ENCODE measurements at places on chromosomes 13 and 19.

DNA sequence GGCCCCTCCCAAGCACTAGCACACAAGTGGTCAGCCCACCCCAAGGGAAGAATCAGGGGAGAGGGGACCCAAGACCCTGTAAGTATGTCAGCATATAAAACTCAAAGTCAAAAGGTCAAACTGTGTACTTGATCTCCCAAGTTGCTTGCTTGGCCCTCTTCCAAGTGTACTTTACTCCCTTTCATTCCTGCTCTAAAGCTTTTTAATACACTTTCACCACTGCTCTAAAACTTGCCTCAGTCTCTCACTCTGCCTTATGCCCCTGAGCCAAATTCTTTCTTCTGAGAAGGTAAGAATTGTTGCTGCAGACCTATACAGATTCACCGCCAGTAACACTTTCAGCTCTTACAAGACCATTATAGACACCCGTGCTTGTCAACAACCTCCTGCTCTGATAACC lies 15.1 kb upstream of the RNASEH2B start:
- no peak for DNase-seq

GRCh38 chr19:32268381-32268780 lies 77.0 kb upstream of the ZNF507 start:
- no peak for DNase-seq

DNA sequence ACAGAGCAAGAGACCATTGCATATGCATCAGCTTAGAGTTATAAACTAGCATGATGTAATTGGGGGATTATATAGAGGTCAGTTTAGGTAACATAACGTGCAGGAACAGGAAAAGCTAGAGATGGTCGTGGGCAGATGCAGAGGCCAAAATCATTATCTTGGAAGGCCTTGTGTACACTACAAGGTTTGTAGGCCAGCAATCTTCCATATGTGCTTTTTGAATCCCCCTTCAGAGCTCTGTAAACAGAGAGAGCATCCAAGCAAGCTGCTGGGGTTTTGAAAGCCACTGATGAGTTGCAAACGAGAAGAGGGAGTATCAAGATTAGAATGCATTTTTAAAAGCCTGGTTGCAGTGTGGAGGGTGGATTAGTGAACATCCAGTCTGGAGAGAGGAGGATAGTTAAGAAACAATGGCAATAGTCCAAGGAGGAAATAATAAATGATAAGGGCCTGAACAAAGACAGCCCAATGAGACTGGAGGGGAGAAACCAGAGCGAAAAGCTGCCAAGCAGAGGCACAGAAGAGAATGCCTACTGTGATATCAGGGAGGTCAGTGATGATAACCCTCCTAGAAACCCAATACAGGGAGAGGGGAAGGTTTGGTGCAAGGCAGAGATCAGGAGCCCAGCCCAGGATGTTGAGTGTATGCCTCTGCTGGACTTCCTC lies 109.6 kb downstream of the ZAR1L start:
- no peak for DNase-seq

DNA sequence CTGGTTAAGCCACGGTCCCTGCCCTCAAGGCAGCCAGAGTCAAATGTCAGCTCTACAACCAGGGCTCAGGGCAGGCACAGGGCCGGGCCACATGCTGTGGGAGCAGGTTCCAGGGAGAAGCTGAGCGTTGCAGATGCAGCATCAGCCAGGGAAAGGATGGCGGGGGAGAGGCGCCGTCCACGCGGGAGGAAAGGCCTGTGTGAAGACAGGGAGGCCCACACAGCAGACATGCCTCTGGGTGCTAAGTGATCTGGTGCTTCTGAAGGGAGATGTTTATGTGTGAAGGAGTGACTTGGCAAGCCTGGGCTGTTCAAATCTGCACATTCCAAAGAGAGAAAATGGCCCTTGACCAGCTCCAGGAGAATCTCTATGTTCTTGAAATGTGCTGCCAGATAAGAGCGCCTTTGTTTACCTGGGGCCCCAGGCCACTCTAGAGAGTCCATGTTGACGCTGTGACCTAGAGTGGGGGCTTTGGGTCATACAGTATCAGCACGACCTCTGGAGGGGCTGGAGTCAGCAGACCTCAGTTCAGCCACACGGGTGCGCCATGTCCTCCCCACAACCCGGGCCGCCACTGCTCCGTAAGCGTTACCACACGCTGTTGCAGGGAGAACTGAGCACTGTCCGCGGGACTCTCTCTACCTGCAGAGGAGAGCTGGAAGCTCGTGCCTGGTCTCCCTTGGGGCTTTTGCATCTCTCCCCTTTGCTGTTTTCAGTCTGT lies 15.9 kb upstream of the ATF5 start:
- DNase-seq, result no peak

- DNase-seq, result no peak
Measured at GRCh38 chr19:51407511-51408131, 9.8 kb downstream of the SIGLEC10 start.

DNA sequence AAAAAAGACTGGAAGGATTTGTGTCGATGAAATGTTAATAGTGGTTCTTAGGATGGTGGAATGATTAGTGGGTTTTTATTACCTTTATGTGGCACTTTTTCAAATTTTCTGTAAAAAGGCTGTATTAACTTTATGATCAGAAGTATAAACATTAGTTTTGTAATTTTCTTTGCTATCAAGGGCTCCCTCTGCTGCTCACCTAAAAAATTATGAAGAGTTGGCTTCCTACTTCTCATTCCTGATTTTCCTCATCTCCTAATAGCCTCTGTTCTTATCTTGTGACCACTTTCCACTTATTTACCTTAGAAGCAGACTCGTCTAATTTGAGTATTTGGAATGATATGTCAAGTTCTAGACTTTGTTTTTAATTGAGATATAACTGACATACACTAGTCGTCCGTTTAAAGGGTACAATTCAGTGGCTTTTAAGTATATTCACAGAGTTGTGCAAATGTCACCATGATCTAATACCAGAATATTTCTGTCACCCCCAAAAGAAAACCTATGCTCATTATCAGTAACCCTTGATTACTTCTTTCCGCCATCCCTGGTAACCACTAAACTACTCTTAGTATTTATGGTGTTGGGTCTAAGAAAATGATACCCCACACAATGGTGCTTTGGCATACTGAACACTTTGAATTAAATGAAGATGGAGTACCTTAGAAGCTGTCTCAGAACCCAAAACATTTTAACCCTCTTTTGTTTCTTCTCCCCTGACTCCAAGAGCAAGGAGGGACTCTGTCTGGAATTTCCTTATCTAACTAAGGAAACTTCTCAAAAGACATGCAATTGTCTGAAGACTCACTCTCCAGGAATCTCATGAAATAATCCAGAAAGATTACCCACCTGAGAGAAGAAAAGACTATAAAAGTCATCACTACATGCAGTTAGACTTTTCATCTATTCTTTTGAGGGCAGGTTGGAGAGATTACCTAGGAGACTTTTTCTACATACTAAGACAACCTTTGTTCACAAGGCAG lies 311.3 kb downstream of the DLEU7 start:
- no peak for DNase-seq

DNA sequence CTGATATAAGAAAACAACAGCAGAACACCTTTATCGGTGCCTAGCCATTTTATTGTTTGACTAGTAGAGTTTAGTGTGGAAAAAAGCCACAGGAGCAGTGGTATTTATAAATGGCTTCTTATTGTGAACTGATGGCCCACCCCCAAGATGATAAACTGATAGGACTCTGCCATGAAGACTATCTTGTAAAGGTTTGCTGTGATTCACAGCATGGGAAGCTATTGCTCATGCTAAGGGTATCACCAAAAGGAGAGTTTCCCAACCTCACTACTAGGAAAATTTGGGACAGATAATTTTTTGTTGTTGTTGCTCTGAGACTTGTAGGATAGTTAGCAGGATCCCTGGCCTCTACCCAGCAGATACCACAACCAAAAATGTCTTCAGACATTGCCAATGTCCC lies 12.0 kb upstream of the SLC7A1 start:
- no peak for DNase-seq

DNA sequence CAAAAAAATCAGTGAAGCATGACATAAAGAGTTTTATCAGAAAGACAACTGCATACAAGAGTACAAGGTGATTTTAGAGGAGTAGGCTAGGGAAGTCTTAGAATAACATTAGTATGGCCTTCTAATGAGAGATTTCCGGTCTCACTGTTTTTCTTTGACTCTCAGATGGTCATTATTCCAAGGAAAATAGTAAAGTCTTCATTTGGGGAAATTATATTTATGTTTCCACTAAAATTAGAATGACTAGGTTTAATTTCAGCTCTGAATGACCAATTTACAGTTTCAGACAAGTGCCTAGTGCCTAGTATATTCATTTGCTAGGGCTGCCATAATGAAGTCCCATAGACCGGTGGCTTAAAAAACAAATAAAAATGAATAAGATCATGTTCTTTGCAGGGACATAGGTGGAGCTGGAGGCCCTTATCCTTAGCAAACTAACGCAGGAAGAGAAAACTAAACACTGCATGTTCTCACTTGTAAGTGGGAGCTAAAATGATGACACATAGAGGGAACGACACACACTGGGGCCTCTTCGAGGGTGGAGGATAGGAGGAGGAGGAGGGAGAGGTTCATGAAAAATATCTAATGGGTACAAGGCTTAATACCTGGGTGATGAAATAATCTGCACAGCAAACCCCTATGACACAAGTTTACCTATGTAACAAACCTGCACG lies 303.1 kb downstream of the PCDH9 start:
- DNase-seq, result no peak

DNA sequence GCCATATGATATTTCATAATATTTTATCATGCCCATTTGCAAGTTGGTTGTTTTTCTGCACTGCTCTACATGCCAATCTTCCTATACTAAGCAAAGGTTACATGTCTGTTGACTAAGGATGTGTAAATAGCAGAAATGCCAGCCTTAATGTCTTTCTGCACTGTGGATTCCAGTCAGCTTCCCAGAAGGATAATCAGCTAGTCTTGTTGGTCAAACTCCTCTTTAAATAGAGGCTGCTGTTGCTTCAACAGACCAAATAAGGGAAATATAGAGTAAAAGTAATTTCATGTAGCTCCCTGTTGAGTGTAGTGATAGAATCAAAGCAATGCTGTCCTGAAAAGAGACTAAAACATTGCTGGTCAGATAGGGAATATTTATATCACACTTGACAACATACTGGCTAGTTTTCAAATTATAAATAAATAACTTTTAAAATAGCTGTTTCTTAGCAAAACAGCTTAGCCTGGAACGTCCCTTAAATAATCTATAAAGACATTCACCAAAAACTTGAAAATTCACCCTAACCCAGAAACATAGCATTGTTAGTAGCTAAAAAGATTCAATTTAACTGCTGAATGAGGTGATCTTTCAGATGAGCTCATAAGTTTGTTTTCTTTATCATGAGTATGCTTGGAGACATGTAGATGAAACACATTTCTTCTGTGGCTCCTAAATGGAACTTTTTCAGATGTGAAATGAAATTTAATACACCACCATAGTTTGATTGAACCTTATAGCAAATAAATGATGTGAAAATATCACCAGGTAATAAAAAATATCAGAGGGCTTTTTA lies 56.6 kb downstream of the FRY start:
- no peak for DNase-seq

- DNase-seq, result no peak
Measured at GRCh38 chr19:19096641-19097627, 33.1 kb downstream of the SLC25A42 start.

DNA sequence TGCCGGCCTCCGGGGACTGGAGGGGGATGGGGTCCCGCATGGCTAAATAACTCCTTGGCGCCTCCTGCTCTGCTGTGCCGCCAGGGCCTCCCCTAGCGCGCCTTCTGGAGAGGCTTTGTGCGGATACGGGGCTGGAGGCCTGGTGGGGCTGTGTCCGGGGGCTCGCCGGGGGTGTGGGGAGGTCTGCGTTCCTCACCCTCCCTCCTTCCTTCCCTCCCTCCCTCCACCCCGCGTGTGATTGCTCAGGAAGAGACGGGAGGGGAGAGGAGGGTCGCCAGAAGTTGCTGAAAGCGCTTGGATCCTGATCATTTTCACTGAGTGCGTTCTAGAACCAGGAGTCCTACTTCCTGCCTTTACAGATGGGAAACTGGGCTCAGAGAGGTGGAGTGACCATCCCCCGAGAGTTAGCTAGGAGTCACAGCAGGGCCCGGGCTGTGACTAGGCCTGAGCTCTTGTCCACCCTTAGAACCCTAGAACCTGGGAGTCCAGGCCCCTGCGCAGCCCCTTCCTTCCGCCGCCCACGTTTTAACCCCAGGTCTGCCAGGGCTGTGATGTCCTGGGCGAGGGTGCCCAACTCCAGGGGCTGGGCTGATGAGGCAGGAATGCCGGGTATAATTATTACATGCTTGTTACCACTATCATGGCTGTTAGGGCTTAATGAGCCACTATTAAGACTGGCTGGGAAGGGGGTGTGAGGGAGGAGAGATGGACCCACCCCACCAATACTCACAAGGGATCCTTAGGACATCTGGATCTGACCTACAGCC lies 782 bp upstream of the JUND start:
- no peak for DNase-seq

DNA sequence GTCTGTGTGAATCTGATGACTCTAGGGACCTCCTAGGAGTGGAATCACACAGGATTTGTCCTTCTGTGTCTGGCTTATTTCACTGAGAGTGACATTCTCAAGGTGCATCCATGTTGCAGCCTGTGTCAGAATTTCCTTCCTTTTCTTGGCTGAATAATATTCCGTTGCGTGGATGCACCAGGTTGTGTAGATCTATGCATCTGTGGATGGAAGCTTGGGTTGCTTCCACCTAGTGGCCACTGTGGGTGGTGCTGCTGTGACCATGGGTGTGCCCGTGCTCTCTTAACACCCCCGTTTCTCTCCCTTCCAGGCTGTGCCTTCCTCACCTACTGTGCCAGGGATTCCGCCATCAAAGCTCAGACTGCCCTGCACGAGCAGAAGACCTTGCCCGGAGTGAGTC lies 26.2 kb downstream of the CELF5 start:
- DNase-seq, result peak; percentile 52

- DNase-seq, result no peak
Measured at GRCh38 chr13:86974995-86975328, 696.2 kb upstream of the SLITRK5 start.

DNA sequence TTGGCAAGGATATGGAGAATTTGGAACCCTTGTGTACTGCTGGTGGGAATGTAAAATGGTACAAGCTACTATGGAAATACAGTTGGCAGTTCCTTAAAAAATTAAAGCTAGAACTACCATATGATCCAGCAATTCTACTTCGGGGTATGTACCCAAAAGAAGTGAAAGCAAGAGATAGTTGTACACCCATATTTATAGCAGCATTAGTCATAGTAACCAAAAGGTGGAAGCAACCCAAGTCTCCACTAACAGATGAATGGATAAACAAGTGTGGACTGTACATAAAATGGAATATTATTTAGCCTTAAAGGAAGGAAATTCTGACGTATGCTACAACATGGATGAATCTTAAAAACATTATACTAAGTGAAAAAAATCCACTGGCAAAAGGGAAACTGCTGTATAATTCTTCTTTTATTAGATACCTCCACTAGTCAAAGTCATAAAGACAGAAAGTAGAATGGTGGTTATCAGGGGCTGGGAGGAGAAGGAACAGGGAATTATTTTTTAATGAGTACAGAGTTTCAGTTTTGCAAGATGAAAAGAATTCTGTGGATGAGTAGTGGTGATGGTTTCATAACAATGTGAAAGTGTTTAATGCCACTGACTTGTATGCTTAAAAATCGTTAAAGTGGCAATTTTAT lies 141.6 kb downstream of the RXFP2 start:
- no peak for DNase-seq
